ENCODE measurements at places on chromosomes 16 and 17.

DNA sequence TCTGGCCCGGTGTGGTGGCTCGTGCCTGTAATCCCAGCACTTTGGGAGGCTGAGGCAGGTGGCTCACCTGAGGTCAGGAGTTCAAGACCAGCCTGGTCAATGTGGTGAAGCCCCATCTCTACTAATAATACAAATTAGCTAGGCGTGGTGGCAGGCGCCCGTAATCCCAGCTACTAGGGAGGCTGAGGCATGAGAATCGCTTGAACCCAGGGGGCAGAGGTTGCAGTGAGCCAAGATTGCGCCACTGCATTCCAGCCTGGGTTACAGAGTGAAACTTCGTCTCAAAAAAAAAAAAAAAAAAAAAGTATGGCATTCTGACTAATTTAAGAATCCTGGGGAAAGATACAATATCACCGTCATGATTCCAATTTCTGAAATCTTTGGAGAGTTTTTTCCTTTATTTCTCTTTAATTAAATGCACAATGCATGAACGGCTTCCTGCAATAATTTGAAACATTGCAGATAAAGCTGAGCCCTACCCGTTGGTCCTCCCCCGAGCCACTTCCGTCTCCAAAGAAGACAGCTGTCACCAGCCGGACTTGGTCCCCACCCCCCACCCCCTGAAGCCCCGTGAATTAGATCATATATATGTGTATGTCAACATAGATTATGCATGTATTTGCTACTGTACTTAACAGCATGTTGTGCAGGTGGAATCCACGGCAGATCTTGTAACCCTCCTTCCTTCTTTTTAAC is 142.6 kb upstream of the PLCG2 start:
- DNase-seq, result no peak

- peak; percentile 48 for DNase-seq
These were observed 5.1 kb downstream of the RASD1 start for GRCh38 chr17:17491031-17491471.

DNA sequence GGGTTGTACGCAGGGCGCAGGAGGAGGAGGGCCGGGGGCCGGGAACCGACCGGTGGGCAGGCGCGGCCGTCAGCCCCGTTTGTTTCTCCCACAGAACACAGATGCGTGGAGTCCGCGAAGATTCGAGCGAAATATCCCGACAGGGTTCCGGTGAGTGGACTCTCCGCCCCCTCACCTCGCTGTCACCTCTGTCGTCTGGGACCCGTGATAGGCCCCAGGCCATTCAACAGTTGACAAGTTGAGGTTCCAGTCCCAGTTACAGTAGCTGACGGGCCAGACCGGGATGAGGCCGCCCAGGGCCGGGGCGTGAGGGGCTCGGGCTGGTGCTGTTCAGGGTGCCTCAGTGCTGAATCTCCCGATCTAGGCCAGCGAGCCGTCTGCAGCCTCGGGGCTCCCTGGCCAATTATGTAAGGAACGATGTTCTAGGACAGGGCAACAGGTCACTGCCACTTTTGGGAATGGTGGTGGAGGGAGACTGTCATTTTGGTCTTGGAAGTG is 628 bp downstream of the GABARAPL2 start:
- no peak for DNase-seq

DNA sequence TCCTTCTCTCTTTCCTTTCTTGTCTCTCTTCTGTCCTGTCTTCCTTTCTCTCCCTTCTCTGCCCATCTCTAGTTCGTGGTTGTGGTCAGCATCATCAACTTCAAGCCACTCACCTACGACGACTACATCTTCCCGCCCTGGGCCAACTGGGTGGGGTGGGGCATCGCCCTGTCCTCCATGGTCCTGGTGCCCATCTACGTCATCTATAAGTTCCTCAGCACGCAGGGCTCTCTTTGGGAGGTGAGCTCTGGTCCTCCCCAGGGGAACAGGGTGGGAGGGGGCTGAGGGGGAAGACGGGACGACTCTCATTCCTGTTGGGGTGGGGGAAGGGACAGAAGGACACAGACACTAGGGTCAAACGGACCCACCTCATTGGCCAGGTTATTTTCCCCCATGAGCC is 44.3 kb downstream of the SLC6A2 start:
- DNase-seq, result no peak

- DNase-seq, result peak; percentile 99
These were observed at the start of gene JUP for GRCh38 chr17:41786227-41787020. JUP (minus strand) TSS chr17:41786711; CDS start chr17:41771854, 14,857 bp downstream.

GRCh38 chr16:54456291-54456690 is 169.7 kb upstream of the IRX3 start:
- no peak for DNase-seq

- no peak for DNase-seq
These were observed 789.9 kb upstream of the KIF2B start for GRCh38 chr17:53032861-53033271.

DNA sequence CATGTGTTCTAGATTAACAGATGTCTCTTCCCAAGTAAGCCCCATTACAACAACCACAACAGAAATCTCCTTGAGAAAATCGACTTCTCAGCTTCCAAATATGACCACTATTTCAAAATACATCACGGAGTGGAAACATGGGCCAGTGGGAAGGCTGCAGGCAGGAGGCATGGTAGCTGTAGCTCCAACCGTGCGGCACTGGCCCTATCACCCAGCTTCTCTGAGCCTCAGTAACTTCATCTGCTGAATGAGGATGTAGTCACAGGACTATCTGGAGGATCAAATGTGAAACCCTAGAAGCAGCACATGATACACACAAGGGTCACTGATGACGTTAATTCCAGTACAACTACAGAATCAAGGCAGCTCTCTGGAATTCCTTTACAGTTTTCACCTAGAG is 112.2 kb downstream of the VPS53 start:
- no peak for DNase-seq

DNA sequence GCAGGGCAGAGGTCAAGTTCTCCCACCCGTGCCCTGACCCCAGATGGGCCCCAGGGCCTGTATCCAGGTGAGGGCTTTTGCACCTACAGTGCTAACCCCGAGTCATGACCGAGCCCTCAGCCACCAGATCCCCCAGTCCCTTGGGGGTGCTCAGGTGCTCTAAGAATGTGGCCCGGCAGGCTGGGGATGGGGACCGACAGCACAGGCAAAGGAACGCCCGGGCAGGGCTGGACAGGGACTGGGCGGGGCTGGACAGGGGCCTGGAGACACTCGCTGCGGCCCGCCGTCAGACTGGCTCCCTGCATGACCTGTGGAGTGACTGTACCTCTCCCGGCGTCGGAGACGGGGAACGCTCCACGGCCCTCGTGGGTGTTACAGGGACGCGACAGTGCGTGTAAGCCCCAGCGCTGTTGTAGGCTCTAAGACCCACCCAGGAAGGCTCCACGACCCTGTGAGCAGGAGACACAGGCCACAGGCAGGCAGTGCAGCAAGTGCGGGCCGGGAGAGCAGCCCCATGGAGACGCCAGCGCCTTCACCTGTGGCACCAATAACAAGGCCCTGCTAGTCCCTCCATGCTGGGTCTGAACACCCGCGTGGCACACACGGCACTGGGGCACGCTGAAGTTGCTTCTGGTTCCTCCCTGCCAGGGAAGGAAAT is 38.8 kb downstream of the CBFA2T3 start:
- no peak for DNase-seq

DNA sequence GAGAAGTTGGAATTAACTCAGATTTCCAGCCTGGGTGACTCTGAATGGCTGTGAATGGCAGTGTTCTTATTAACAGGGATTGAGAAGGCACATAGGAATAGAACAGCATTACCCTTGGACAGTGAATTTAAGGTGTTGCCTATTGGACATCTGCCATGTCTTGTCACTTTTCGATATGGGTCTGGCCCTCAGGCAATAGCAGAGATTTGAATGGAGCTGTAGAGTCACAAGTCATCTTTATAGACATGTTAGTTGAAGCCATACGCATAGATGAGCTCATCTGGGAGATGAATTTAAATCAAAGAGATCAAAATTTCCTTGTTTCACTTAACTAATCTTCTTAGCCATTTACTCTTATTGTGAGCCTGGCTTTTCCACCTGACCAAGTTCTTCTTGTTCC is 14.9 kb upstream of the DHRS11 start:
- DNase-seq, result no peak

DNA sequence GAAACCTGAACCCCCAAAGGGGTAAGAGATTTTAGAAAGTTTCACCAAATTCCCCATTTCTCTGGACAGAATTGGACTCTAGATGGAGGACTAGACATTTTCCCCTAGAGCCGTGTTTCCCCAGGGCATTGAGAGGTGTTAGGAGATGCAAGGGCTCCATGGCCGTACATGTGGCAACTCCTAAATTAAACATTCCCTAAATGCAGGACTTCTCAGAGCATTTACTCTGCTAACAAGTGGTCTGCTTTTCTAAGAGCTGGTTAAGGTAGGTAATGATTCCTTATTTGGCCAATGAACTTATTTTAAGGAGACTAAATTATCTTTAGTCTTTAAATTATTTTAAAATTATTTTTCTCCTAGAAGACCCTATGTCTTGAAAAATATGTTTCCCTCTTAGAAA is 200.9 kb downstream of the MSI2 start:
- DNase-seq, result no peak

DNA sequence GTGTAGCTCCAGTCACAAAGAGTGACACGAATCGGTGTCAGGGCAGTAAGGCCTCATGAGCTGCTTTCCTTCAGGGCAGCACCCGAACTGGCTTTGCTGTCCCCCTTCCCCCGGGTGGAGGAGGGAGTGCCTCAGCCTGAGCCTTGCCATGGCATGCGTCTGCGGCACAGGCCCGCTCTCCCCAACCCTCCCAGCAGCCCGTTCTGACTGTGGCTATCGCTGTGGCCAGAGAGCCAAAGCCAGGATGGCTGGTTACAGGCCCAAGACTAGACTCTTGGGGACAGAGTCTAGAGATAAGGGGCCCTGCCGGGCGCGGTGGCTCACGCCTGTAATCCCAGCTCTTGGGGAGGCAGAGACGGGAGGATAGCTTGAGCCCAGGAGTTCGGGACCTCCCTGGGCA is 25.9 kb downstream of the CLUH start:
- DNase-seq, result no peak

- peak; percentile 95 for DNase-seq
These were observed at the start of gene HMOX2 for GRCh38 chr16:4475880-4476788. HMOX2 (plus strand) TSS chr16:4476398; CDS start chr16:4505525, 29,127 bp downstream.

- no peak for DNase-seq
These were observed 31.9 kb upstream of the CREBBP start for GRCh38 chr16:3912373-3912772.

GRCh38 chr17:37570527-37571093 is 38.6 kb downstream of the SYNRG start:
- no peak for DNase-seq

GRCh38 chr16:84453061-84453752 is 51.3 kb downstream of the MEAK7 start:
- no peak for DNase-seq

GRCh38 chr16:19130852-19131824 is 17.4 kb downstream of the ITPRIPL2 start:
- DNase-seq, result peak; percentile 39

DNA sequence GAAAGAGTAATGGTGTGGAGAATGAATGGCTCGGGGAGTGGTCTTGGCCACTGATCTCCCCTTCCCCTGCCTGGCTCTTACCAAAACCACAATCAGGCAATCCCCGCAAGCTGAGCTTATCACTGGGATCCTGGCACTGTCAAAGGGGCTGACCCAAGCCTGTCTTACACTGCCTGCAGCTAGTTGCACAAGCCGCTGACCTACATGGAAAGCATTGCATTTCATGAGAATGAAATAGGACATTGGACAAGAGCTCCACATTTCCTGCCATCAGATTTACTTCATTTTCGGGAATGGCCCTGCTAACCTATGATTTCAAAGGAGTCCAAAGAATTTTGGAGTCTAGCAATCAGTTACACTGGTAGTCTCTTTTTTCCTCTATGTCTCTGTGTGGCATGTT is 146.4 kb downstream of the PCTP start:
- DNase-seq, result no peak

DNA sequence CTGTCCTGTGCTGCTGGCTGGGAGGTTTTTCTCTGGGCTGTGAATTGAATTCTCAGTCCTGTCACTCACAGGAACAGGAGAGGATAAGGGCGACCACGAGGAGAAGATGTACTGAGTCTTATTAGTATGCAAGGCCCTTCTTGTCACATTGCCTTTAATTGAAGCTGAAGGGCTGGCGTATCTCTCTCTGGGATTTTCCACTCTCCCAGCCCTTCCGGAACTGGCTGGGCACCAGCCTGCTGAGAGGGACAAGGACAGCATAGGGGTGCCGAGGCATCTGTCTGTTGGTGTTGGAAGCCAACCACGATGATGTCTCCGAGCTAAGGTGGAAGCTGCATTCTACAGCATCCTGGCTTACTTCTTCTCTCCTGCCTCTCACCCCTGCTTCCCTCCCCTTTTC is 33.2 kb downstream of the GPRC5B start:
- peak; percentile 80 for DNase-seq

GRCh38 chr16:14301169-14302030 is 230.3 kb downstream of the MRTFB start:
- no peak for DNase-seq

Data from putamen (tissue), 1 donor.